Left renal cortex interstitium (tissue), 4 donors: ENCODE measurements at places on chromosomes 5 and 9.

DNA sequence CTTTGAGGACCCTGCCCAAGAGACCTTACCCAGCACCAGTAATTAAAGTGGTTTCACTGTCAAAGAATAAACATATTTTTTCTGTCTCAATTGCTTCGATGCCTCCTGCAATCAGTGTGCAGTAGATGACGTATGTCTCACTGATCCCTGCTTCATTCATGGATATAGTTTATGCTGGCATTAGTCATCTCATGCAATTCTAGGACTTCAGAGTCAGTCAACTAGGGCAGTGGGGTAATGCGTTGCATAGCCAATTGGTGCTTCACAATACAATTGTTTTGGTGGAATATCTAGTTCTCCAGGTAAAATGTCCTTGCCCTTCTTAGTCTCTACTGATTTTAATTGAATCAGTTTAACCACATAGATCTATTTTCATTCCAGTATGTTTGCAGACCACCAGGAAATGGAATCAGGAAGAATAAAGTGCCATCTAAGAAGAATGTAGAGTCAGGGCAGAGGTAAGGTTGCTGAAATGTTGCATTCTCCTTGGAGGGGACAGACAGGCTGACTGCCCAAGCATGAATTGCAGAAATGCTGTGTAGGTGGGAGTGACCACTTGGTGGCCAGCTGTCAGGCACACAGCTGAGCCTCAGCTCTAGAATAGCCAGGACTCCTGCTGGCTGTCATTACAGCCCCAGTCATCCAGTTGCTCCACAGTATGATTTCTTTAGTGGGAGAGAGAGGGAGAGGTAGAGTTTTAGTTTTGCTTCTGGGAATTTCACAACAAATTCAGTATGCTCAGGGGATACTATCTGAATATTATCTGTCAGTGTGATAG lies 73.5 kb upstream of the MEGF10 start:
- DNase-seq, result peak; percentile 13

DNA sequence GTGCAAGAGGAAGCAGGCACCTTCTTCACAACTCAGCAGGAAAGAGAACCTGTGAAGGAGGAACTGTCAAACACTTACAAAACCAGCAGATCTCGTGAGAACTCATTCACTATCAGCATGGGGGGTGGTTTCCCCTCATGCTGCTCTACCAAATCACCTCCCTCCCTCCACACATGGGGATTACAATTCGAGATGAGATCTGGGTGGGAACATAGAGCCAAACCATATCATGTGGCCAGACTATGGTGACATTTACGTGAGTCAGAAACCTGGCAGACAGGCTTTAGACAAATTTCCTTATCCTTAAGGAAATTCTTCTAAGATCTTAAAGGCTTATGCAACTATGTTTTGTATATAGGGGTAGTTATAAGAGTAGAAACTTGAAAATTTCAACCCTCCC lies 8.7 kb upstream of the AOPEP start:
- DNase-seq, result no peak

GRCh38 chr9:124780060-124780756 lies 3.3 kb downstream of the OLFML2A start:
- DNase-seq, result no peak

- no peak for DNase-seq
These were observed 150.1 kb downstream of the RNF180 start for GRCh38 chr5:64315778-64316177.

DNA sequence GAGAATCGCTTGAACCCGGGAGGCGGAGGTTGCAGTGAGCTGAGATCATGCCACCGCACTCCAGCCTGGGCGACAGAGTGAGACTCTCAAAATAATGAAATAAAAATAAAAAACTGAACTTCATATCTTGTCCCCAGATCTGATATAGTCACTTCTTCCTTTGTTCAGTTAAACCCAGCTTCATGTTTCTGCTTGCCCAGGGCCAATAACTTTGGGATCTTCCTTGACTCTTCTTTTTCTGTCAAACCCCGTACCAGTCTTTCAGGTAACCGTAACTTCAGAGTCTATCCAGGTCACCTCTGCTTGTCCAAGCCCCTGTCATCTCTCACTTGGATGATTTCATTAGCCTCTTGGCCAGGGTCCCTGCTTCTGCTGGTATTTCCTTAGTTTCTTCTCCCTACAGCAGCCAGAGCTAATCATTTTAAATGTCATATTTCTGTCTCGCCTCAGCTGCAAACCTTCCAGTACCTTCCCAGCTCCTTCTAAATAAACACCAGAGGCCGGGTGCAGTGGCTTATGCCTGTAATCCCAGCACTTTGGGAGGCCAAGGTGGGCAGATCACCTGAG lies 19.7 kb upstream of the ABL1 start:
- DNase-seq, result no peak

GRCh38 chr9:16029796-16030363 lies 477.0 kb downstream of the CCDC171 start:
- DNase-seq, result no peak

DNA sequence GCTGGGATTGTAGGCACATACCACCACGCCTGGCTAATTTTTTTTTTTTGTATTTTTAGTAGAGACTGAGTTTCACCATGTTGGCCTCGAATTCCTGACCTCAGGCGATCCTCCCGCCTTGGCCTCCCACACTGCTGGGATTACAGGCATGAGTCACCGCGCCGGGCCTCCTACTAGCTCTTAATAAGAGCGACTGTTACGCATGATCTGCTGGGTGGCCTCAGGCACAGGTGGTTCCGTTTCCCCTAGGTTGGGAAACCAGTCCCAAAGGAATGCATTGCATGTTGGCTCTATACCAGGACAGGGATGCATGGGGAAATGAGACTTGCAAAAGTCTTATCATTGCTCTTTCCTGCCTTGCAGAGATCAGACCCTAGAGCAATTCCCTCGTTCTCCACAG lies 184.7 kb upstream of the PPP1R26 start:
- no peak for DNase-seq

DNA sequence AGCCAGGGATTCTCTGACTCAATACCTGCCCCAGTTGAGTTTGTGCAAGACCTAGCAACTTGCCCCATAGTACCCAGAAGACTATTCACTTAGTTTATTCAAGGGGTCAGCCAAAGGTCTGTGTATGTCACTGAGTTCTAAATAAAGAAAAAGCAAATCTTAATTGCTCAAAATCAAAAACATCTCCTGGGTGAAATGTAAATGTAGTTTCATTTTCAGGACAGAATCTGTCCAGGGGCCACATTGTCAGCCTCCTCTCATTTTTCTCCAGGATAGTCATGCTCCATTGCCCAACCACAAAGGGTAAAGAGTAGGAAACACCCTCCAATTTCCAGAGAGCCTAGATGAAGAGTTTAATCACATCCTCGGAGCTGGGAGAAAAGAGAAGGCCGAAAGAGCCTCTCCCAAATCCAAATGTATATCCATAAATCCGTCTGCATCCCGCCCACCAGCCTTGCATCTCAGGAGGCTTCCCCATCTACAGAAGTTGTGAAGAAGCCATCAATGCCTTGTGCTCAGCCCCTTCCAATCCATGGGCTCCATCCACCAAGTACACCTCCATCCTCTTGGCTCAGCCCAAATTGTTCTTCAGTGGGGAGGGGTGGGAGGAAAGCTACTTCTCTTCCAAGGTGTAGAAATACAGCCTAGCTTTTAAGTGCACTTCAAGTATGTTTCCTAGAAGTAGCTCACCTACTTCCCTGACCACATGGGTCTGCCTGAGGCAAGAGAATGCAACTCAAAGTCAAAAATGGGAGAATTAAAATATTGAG lies 26.9 kb downstream of the ADAM19 start:
- no peak for DNase-seq

DNA sequence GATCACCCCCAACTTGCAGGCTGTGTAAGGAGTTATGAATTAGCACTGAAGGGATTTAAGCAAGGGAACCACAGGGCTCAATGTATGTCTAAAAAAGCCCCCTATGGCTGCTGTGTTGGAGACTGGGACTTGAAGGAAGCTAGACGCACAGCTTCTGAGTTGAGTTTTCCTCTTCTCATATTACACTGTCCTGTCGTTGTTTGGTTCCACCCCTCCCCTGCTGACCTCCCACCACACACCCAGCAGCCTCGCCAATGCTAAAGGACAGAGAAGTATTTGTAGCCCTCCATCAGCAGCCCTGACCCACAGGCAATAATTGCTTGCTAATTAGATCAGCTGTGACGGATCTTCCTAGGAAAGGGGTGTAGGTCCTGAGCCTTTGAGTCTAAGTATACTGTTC lies 15.1 kb upstream of the CARTPT start:
- no peak for DNase-seq

DNA sequence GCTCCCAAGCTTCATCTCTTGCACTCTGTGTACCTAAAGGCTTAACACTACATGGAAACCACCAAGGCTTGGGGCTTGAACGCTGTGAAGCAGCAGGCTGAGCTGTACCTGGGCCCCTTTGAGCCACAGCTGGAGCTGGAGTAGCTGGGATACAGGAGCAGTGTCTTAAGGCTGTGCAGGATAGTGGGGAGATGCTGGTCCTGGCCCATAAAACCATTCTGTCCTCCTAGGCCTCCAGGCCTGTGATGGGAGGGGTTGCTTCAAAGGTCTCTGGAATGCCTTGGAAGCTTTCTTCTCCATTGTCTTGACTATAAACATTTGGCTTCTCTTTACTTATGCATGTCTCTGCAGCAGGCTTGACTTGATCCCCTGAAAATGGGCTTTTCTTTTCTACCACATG lies 42.3 kb upstream of the DAPK1 start:
- no peak for DNase-seq

- DNase-seq, result no peak
These were observed 219.9 kb upstream of the NFIL3 start for GRCh38 chr9:91643481-91644077.

- DNase-seq, result peak; percentile 15
These were observed 189.6 kb downstream of the COX7C start for GRCh38 chr5:86807046-86808031.

GRCh38 chr5:10474521-10475075 lies 32.9 kb downstream of the ROPN1L start:
- DNase-seq, result no peak

GRCh38 chr5:137115152-137115551 lies 384.0 kb downstream of the SPOCK1 start:
- DNase-seq, result no peak

GRCh38 chr5:1537603-1538154 lies 13.9 kb upstream of the LPCAT1 start:
- DNase-seq, result no peak

DNA sequence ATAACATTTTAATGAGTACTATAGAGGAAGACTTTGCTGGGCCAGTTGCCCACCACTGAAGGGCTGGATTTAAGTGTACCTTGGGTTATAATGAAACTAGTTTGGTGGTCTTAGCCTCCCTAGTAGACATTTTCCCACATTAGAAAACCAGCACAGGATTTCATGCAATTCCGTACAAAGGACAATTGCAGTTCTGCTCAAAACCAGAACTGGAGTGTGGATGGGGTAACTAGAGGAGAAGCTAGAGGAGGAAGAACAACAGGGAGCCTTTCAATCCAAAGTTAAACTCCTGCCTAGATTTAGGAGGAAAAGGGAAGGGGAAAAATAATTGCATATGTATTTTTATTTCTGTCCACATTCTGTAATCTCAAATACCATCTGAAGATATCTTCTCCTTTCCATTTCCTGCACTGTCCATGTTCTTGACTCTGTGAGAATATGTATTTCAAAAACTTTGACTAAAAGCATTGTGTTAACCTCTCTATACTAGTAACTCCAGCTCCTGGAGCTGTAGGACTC lies 97.5 kb upstream of the SSBP2 start:
- no peak for DNase-seq

DNA sequence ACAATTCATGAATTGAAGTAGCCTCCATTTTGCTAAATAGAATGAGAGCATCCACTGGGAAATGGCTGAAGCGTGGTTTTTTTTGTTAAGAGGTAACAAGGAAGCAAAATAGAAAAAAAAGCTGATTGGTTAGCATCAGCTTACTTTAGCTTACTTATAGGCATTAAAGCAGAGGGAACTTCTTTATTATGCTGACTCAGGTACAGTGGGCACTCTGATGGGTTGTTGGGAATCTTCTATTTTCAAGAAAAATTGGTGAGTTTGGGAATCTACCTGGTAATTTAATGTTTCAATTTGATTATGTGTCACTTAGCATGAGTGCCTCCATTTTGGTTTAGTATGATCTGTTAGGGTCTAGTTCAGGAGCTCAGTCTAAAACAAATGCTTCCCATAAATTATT lies 289.6 kb downstream of the ANXA1 start:
- no peak for DNase-seq

- DNase-seq, result no peak
These were observed 75.6 kb upstream of the PRSS3 start for GRCh38 chr9:33719581-33720374.

DNA sequence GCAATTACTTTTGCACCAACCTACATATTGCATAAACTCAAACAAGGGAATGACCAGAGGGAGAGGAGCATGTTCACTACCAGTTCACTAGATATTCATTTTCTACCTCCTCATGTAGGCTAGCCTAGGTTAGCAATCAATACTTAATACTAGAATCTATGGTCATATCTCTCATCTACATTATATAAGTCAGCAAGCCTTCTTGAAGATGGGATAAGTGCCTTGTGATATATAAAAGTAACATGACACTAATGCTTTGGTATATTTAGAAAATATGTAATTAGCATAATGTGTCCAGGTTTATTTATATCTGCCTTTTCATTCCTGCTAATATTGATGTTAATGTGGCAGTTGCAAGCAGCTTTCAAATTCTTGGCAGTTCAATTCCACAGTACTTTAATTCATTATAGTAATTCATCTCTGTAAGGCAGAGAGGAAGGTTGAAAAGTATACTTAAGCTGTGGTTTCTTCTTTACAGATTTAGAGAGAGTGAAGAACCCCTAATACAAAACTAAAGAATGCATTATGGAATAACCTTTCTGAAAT lies 1613.2 kb upstream of the ACO1 start:
- no peak for DNase-seq

GRCh38 chr9:32180597-32180996 lies 203.8 kb upstream of the ACO1 start:
- no peak for DNase-seq

DNA sequence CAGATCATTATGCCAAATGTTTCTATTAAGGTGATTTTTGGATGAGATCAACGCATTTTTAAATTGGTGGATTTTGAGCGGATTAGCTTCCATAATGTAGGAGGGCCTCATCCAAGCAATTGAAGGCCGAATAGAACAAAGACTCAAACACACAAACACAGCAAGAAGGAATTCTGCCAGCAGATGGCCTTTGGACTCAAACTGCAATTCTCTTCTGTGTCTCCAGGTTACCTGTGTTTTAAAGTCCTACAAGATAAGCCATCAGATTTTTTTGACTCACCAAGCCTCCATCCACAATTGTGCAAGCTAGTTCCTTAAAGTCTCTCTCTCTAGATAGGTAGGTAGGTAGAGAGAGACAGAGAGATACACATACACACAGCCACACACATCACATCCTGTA lies 25.5 kb downstream of the CDH6 start:
- no peak for DNase-seq

DNA sequence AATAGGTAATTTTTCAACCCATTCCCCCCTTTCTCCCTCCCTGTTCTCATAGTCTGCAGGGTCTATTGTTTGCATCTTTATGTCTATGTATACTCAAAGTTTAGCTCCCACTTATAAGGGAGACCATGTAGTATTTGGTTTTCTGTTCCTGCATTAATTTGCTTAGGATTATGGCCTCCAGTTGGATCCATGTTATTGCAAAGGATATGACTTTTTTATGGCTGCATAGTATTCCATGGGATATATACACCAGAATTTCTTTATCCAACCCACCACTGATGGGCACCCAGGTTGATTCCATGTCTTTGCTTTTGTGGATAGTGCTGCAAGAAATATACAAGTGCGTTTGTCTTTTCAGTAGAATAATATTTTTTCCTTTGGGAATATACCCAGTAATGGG lies 761.6 kb upstream of the GRAMD2B start:
- no peak for DNase-seq

GRCh38 chr5:13943676-13944075 lies 812 bp downstream of the DNAH5 start:
- no peak for DNase-seq
